Umbilical cord (tissue), 2 donors: ENCODE measurements at places on chromosomes 4 and X. TPM values are rescaled to one million over a fixed set of nuclear protein-coding genes. Genes with fewer than 3 reads are reported as not detected.

CXCL3 gene
- 7.0 TPM for total RNA-seq

TGIF2LX gene
- total RNA-seq = 0.72 TPM

TEC gene
- 5.1 TPM for total RNA-seq

DDX53 gene
- 2.2 TPM for total RNA-seq

MAGEA2 gene
- 0.24 TPM for total RNA-seq

NELFA gene
- total RNA-seq = 8.4 TPM

VCX3A gene
- not detected for total RNA-seq

UGT2A1 gene
- 2.9 TPM for total RNA-seq

WDR44 gene
- 11.3 TPM for total RNA-seq

HSFX4 gene
- total RNA-seq = not detected

CRLF2 gene
- 3.9 TPM for total RNA-seq

NOX1 gene
- 0.96 TPM for total RNA-seq

SYTL4 gene
- 9.4 TPM for total RNA-seq

GLRA3 gene
- total RNA-seq = 33.0 TPM

GPC4 gene
- 17.1 TPM for total RNA-seq

TRPC5OS gene
- total RNA-seq = 4.8 TPM

PF4V1 gene
- total RNA-seq = not detected

GYPE gene
- 1.2 TPM for total RNA-seq

MTMR8 gene
- 2.6 TPM for total RNA-seq

RNF175 gene
- total RNA-seq = 1.7 TPM

SPANXA1 gene
- total RNA-seq = not detected

GRSF1 gene
- 47.4 TPM for total RNA-seq

RHOXF2B gene
- total RNA-seq = not detected

CWH43 gene
- 1.9 TPM for total RNA-seq

SPINK2 gene
- total RNA-seq = not detected

POU3F4 gene
- total RNA-seq = not detected

KANTR gene
- 12.8 TPM for total RNA-seq
